ENCODE measurements at places on chromosomes 5 and 9.

GRCh38 chr9:82961504-82962125 is 101.3 kb downstream of the RASEF start:
- no peak for DNase-seq

DNA sequence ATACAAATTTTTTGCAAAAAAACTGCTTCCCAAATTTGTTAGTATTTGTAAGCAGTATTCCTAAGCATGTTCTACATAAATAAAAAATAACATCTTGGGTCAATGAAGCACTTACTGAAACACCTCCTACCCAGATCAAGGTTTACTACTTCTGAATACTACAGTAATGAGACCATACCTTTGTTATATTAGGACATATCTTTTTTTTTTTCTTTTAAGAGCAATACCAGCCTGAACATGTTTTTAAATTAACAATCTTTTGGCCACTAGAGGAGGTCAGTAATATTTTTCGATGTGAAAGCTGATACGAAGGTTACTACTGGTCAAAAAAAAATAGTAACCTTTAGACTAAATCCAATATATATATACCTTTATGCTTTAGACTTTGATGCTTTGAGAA is 72.7 kb downstream of the CERT1 start:
- DNase-seq: no peak

GRCh38 chr9:38079461-38080031 is 10.5 kb upstream of the SHB start:
- DNase-seq: no peak

- DNase-seq: no peak
Measured at GRCh38 chr9:91489361-91489899, 65.8 kb upstream of the NFIL3 start.

GRCh38 chr5:6740586-6741150 is 27.4 kb downstream of the TENT4A start:
- no peak for DNase-seq

GRCh38 chr9:123104807-123105206 is 71.3 kb downstream of the GPR21 start:
- no peak for DNase-seq
